ENCODE measurements at places on chromosomes 7 and 10.

GRCh38 chr7:2508327-2509215 lies 11.0 kb upstream of the LFNG start:
- DNase-seq = peak; percentile 70

- DNase-seq = peak; percentile 25
Measured at GRCh38 chr7:148084138-148084537, 506.4 kb upstream of the C7orf33 start.

DNA sequence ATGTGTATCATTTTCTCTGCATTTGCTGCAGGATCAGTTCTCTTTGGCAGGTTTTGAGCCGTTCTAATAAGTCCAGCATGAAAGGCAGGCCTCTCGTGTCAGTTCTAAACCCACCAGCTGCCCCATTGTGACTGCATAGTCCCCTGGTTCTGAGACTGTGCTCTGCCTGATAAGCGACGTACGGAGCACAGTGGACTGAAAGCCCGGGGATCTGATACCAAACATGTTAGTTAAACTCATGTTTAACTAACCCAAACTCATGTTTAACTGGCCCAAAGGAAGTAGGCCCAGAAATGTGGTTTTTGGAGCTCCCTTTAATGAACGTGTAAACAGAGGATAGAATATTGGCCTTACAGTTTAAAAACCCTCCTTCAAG lies 98.0 kb upstream of the PDCD4 start:
- DNase-seq = no peak

GRCh38 chr10:116748041-116748440 lies 5.7 kb upstream of the HSPA12A start:
- peak; percentile 92 for DNase-seq

Measured in bronchial epithelial cell (primary cell).